ENCODE measurements at places on chromosomes 5 and 9.
A peak's percentile ranks its signal among the peaks of the same experiment; 100 is the strongest.

DNA sequence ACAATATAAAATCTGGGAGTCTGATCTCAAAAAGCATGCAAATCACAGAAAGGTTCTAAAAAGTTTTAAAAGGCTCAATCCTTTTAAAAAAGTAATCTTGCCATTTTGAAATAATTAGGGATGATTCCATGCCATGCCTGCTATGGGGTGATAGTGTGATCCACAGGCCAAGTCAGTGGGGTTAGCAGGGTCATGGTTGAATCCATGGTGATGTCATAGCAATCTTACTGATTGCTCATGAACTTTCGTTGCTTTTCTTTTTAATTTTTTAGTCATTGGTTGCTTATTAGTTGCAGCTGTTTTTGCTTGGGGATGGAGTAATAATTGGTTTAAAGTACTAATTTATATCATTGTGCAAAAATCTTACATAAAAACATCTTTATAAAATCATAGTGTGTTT lies 485.0 kb downstream of the ENC1 start:
- DNase-seq: no peak

DNA sequence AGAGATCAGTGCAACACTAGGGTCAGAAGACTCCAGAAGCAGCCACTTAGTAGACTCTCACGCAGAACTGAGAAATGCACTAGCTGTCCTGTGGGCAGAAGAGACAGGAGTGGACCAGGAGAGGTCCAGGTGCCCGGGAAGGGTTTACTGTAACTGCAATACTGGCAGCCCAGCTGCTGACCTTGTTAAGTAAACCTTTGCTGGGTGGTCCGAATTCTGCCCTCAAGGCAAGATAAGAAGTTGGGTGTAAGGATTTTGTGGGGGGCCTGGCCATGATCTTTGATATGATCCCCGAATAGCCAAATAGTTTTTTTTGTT lies 91.3 kb downstream of the PDE6A start:
- no peak for DNase-seq

GRCh38 chr9:93826209-93826608 lies 128.9 kb downstream of the BARX1 start:
- DNase-seq: no peak

DNA sequence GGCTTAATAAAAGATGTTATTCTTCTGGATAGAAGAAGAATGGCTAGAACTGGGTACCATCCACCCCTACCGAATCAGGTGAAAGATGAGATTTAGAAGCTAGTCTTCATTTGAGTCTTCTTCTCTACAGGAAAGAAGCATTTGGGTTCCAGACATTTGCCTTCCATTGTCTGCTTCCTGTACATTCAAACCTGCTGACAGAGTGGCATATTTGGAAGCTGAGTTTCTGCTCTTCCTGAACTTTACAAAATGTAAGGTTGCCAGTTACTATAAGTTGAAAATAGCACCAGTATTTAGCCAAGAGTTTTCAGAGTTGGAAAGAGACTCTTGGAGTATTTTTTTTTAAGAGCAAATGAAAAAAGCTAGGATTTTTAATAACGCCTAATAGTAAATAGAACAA lies 525.4 kb upstream of the TLE4 start:
- no peak for DNase-seq

GRCh38 chr5:113581388-113581787 lies 67.9 kb downstream of the YTHDC2 start:
- peak; percentile 5 for DNase-seq

DNA sequence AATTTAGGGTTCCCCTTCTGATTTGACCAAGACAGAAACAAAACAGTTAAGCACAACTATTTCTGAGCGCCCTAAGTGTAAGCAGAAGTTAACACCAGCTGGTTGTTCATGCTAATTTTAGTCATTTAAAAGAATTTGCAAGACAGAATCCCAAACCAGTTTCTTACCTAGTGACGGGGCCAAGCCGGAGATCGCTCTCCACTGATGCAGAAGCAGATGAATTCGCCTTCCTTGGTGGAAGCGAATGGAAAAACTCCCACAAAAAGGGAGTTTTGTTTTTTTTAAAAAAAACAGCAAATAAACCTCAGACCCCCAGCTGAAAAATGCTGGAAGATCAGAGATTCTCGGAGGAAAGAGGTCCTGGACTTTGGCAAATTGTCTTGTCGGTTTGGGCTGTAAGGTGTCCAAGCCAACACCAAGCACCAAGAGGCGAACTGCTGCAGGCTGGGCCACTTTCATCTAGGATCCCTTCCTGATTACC lies 47.4 kb upstream of the GLDC start:
- DNase-seq: no peak

DNA sequence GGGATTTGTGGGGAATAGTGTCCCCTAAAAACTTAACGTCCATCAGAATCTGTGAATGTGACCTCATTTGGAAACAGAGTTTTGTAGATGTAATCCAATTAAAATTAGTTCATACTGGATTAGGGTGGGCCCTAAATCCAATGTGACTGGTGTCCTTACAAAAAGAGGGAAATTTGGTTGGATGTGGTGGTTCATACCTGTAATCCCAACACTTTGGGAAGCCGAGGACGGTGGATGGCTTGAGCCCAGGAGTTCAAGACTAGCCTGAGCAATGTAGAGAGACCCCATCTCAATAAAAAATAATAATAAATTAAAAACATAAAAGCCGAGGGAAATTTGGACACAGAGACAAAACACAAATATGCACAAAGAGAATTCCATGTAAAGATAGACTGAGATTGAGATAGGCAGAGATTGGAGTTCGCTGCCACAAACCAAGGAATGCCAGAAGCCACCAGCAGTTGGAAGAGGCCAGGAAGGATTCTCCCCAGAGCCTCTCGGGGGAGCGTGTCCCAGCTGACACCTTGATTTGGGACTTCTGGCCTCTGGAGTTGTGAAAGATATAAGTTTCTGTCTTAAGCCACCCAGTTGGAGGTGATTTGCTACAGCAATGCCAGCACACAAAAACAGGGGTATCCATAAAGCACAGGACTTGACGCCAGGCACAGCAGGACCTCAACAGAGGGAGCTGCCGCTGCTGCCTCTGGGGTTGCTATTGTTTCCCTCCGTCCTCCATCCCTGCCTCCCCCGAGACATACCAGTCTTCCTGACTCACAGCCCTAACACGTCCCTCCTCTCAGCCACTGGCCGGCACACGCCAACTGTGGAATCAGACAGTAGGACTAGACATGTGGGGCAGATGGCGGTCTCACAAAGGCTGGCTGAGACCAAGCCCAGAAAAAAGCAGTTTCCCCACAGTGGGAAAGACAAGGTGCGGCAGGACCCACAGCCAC lies 73.8 kb upstream of the IL17B start:
- DNase-seq: no peak

GRCh38 chr9:27460226-27461023 lies 63.7 kb upstream of the IFNK start:
- DNase-seq: no peak

- no peak for DNase-seq
Observed at GRCh38 chr5:1877103-1878049, 5.3 kb downstream of the IRX4 start.

- DNase-seq: peak; percentile 96
Observed at GRCh38 chr5:43019614-43020398, 20.3 kb downstream of the ANXA2R start.

DNA sequence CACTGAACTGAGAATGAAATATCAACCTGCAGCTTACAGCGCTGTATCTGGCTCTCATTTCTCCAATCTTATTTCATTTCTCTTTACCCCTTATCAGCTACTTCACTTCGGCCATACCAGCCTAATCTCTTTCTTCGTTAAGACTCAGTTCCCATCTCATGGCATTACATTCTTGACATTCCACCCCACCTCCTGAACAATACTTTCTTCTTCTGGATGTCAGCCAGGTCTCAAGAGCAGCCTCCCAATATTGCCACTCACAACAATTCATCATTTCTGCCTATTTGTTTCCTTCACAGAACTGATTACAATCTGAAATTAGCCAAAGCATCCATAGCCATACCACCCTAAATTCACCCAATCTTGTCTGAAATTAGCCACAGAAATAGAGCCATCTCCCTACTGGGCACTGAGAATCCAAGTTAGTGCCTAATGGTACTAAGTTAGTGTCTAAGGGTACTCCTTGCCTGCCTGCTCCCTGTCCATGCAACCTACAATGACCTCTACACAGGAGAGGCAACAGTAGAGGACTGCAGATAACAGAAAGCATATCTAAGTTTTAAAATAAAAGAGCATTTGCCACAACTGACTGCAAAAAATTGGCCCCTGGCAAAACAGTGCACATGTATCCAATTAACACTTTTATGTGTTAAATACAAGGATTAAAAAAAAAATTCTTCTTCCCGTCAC lies 35.2 kb downstream of the SETX start:
- no peak for DNase-seq

DNA sequence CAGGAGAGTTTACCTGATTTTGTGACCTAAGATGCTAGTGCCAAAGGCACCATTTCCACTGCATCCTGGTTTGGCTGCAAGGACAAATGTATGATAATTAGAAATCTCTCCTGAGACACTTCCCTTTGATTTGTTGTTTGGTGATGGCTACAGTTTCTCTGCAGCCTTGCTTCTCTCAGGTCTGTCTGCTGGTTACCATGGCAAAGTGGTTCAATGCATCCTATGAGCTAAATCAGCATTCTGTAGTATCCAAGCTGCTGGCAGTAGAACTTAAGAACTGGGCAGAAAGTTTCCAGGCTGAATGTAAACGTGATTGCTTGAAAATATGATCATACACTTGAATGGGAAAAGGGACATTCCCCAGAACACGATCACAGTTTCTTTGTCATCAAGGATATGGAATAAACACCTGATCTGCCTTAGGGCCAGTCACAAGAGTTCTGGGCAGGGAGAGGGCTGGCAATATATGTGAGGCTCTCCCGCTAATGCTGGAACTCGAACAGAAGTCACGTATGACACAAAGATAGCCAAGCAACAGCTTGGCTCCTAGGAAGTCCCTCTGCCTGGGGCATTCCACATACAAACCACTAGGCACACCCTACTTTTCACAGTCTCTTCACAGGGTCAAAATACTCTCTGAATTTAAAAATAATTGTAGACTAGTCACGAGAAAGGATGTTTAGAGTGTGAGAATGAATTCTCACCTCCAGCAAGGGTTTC lies 138.1 kb upstream of the GRAMD2B start:
- DNase-seq: no peak

DNA sequence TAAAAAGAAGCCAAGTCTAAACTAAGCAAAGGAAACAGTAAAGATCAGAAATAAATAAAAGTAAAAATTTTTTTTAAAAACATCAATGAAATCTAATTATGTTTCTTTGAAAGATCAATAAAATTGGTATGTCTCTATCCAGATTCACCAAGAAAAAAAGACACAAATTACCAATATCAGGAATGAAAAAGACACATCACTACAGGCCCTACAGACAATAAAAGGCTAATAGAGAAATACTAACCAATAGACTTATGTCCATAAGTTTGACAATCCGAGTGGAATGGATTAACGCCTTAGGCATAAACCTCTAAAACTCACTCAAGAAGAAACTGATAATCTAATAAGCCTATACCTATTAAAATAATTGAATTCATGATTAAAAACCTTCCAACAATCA lies 12.4 kb downstream of the BRD3OS start:
- no peak for DNase-seq

DNA sequence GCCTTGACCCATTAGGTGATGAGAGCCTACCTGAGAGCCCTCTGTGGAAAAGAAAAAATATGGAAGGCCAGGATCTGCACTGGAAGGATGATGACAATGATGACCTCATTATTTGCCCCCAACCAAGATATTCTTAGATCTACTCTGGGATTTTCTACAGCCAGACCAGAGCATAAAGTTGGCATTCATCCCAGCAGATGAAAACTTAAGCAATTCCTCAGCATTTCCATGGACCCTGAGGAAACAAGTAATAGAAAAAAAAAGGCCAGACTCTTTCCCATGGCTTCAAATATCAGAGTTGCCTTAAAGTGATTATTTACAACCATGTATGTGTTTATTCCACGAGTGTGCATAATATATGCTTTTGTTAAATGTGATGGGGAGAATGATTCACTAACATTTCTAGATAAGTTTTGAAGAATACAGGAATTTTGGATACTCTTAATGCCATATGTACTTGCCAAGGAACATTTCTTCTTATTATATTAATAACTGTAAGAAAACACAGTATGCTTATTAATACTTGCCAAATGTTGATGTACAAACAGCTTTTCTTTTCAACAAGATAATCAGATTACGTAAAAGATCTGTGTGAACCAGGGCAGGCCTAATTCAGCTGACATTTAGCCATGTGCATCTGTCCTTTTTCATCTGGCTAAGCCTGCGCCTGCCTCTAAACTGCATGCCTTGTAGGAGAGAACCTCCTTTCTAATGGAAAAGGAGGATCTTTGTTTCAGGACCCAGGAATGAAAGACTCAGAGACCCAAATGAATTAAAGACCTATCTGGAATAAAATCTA lies 94.8 kb downstream of the ARRDC3 start:
- no peak for DNase-seq

DNA sequence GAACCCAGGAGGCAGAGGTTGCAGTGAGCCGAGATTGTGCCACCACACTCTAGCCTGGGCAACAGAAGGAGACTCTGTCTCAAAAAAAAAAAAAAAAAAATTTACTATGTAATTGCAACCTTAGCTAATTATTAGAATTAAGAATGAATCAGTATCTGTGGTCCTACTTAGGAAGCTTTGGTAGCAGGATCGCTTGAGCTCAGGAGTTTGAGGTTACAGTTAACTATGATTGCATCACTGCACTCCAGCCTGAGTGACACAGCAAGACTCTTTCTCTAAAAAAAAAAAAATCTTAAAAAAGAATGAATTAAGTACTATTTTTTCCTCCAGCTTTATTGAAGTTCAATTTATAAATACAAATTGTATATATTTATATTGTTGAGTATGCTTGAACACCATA lies 16.7 kb downstream of the NDUFAF2 start:
- DNase-seq: no peak

- DNase-seq: no peak
Observed at GRCh38 chr5:86500947-86501346, 116.8 kb upstream of the COX7C start.

- DNase-seq: no peak
Observed at GRCh38 chr9:35771075-35771433, 17.0 kb upstream of the MSMP start.

GRCh38 chr9:99015890-99016289 lies 72.2 kb downstream of the COL15A1 start:
- no peak for DNase-seq

DNA sequence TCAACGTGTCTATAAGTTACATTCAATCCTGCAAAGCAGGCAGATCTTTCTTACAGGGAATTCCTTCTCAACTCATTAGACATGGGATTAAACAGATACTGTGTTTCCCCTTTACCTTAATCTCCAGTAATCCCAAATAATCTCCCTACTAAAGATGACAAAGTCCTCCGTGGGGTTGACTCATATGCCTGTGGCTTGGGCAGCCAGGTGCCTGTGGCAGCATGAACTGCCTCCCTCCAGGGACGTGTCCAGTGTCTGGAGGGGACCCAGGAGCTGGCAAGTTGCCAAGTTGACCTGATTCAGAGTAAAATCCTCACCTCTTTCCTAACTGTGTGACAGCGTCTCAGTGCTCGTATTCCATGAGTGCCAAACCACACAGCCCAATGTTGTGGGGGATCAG lies 94.6 kb upstream of the PTCH1 start:
- no peak for DNase-seq

DNA sequence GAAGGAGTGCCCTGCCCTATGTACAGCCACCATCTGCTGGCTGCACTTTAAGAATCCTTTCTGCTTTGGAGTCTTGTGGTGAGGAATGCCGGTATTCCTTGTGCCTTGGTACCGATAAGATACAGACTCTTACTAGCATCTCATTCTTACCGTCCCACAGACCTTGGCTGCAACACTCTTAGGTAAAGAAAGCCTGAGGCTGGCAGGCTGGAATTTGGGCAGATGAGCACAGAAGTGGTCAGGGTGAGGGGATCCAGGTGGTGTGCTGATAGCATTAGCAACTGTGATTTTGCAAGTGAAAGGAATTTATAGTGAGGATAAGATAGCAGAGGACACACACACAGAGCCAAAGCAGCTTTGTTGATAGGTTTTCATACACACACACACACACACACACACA lies 198.1 kb downstream of the ENC1 start:
- peak; percentile 23 for DNase-seq
